ENCODE measurements at places on chromosomes 7 and 10.

- DNase-seq, result no peak
Measured at GRCh38 chr7:149772241-149772955, 990 bp downstream of the ZNF467 start.

DNA sequence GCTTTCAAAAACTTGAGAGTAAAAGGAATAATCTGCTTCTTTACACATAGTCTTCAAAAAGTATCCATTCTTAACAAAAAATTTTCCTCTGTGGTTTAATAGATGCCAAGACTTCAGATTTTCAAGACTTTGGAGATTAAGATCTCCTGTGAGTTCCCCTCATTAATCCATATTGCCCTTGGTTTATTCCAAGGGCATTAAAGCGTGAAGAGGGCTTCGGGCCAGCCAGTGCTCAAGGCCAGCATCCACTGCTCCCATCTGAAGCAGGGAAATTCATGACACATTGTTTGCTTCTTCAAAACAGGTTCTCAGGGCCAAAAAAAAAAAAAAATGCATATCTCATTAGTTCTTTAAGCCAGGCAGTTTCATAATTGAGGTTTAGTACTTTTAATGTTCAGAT, 137.3 kb upstream of the RHOBTB1 start:
- DNase-seq, result no peak

GRCh38 chr10:76336213-76336963, 905.0 kb downstream of the LRMDA start:
- DNase-seq, result no peak

GRCh38 chr7:127486654-127487053, 94.1 kb upstream of the ZNF800 start:
- no peak for DNase-seq

DNA sequence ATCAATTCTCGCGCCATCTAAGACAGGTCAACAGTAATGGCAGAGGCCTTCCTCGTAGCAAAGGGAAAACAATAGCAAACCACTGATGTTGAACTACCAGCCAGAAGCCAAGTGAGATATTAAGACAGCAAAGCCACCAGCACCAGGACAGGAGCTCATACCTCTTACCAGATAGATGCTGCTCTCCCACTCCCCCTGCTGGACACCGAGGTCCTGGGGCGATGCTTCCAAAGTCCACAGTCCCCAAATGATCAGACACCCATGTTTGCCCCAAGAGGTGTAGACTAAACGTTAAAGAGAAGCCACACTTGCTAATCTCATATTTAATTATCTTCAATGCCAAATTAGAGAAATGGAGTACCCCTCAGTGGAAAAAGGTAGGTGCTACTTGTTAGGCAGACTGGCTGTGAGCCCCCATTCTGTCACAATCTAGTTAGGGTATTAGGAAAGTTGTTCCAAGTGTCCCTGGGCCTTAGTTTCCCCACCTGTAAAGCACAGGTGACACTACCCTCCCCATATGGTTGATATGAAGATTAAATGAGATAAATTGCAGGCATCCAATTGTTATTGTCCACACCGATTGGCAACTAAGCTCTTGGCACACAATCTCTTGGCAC, 39.9 kb downstream of the TOMM7 start:
- DNase-seq, result no peak

DNA sequence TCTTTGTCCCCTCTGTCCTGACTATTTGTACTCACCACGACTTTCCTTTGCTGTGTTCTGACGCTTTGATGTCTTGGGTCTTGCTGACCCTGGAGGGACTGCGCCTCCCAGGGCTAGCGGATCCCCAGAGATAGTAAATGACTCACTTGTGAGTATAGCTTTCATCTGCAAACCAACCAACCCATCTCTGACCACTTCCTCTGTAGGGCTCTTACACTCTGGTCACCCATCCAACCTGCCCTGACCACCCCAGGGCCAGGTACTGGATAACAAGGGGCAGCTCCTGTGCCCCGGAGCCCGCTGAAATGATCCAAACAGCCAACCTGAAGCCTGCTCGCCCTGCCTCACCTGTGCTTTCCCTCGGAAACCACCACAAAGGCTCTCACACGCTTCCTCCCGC, 125.2 kb upstream of the CARD11 start:
- no peak for DNase-seq
